ENCODE measurements at places on chromosomes 1 and 21. TPM values are rescaled to one million over a fixed set of nuclear protein-coding genes. Genes with fewer than 3 reads are reported as not detected.
A peak's percentile ranks its signal among the peaks of the same experiment; 100 is the strongest.

TMEM240 gene
- 2.3 TPM for total RNA-seq

GIPC2 gene
- total RNA-seq = 0.43 TPM

FCRLB gene
- 2.9 TPM for total RNA-seq

GRCh38 chr1:117051224-117052064, 8.7 kb upstream of the TTF2 start:
- no peak for DNase-seq

DNA sequence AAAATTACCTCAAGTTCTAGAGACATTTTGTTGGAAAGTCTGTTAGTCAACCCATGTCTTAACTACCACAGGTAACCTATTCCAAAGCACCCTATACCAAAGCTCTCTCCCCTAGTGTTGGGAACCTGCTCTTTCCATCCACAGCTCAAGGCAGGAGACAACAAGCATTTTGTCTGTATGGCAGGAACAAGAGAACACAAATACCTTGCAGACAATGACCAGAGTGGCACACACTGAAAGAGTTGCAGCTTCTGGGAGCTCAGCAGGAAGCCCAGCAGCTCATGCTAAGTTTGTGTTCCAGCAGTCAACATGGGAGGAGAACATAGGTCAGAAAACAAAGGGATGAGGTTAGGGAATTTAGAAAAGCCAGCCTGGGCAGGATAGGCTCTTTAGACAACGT, 300.8 kb downstream of the HHIPL2 start:
- no peak for DNase-seq

DNA sequence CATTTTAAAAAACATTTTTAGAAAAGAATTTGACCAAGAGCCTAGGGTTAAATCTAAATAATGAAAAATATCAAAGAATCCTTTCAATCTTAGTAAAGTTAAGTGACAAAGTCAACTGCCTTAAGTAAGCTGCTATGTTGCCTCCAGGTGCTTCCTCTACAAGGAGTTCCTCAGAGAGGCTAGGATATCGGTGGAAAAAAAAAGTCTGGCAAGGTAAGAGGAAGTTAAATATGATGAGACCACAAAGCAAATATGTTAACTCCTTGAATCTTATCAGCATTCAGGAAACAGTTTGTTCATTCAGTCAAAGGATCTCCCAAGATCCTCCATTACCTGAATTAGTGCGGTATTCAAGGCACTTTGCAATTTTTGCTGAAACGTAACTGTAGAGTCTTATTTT, 563.5 kb downstream of the PTPRC start:
- DNase-seq = no peak

GRCh38 chr1:113205980-113206766, 133.2 kb downstream of the LRIG2 start:
- DNase-seq = peak; percentile 58

GRCh38 chr1:216183007-216183406, 240.2 kb downstream of the USH2A start:
- no peak for DNase-seq

- peak; percentile 74 for DNase-seq
These were observed 165.0 kb downstream of the RHOU start for GRCh38 chr1:228900099-228900885.

- no peak for DNase-seq
These were observed 54.6 kb upstream of the POU3F1 start for GRCh38 chr1:38101037-38101785.

DNA sequence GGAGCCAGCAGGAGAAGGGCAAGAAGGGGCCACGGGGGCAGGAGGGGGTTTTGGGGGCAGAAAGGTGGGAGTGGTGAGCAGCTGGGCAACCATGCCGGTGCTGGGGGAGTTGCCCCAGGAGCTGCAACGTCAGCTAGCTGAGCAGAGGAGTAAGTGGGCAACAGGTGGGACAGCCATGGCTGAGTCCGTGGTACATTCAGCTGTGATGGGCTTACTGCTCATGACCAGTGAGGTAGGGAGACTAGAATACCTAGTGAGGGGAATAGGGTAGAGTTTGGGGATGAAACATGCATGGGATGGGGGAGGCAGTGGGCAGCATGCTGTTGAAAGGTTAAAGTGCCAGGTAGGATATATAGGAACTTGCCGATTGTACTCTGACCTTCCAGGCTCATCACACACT, 2.4 kb downstream of the USP21 start:
- DNase-seq = no peak

DNA sequence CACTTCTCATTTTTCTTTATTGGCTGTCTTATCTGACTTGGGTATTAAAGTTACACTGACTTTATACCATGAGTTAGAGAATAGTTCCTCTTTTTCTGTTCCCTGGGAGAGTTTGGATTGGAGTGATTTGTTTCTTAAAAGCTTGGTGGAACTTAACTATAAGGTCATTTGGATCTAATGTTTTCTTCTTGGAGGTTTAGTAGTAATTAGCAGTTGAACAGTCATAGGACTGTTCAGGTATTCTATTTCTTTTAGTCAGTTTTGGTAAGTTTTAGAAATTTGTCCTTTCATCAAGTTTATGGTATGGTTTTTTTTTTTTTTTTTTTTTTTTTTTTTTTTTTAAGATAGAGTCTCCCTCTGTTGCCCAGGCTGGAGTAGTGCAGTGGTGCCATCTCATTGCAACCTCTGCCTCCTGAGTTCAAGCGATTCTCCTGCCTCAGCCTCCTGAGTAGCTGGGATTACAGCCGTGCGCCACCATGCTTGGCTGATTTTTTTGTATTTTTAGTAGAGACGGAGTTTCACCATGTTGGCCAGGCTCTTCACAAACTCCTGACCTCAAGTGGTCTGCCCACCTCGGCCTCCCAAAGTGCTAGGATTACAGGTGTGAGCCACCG, 6.3 kb downstream of the TTC3 start:
- no peak for DNase-seq

GRCh38 chr1:221039616-221040015, 160.4 kb downstream of the HLX start:
- DNase-seq = peak; percentile 46

DNA sequence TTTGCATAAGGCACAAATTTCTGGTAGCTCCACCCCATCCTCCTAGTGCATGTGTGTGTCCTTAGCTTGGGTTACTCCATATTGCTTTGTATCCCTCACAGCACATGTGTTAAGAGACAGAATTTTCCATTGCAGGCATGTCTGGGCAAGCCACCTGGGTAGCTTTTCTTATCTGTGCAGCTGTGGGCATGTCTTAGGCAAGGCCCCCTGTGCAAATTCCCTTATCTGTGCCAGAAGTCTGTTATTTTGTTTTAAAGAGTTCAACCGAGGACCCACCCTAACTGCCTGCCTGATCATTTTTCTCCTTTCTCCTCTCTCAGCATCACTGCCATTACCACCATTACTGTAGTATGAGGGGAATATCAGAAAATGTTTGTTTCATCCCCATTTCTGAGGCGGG, 131.9 kb downstream of the CYYR1 start:
- peak; percentile 8 for DNase-seq

DNA sequence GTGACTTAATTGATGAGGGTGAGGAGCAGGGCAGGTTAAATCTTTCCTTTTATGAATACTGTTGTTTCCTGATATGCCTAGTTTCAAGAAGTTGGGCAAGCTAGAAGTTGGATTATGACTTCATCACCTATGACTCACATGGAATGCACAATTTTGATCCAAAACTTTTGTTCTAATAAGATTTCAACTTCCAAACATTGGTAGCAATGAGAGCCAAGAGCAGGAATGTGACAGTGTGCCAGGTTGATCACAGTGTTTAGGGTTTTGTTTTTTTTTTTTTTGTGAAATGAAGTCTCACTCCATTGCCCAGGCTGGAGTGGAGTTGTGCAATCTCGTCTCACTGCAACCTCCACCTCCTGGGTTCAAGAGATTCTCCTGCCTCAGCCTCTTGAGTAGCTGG, 349.4 kb downstream of the DUSP10 start:
- peak; percentile 51 for DNase-seq

- no peak for DNase-seq
These were observed 49.5 kb downstream of the SSBP3 start for GRCh38 chr1:54356680-54357147.

DNA sequence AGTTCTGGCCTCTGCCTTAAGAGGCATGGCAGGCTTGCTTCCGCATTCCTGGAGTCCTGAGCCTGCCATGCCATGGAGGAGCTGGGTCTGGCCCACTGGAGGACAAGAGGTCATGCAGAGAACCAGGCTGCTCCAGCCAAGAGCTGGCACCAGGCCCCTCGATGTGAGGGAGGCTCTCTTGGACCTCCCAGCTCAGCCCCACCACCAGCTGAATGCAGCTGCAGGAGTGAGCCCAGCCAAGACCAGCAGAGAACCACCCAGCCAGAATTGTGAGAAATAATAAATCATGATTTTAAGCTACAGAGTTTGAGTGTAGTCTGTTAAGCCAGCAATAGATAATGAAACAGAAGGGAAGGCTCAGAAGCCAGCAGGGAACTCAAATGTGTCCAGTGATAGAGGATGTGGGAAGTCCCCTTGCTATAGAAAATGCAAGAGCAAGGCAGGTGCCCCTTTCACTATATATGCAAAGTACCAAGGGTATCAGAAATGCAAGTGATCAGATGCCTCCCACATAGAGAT, 118.4 kb downstream of the HIVEP3 start:
- no peak for DNase-seq

DNA sequence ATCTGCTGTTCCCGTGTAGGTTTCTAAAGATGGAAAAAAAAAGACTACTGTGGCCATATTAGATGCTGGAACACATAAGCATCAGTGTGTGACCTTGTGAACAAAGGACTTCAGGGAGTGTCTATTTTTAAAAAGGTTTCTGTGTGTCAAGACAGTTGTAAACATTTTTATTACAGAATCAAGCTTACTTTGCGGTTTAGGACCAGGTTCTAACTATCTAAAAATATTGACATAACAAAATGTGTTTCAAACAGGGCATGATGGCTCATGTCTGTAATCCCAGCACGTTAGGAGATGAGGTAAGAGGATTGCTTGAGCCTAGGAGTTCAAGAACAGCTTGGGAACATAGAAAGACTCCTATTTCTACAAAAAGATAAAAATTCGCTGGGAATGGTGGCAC, 7.1 kb upstream of the DDI2 start:
- peak; percentile 45 for DNase-seq

Data from fibroblast of villous mesenchyme (primary cell).